ENCODE measurements at places on chromosomes 16 and 17.
A peak's percentile ranks its signal among the peaks of the same experiment; 100 is the strongest.

DNA sequence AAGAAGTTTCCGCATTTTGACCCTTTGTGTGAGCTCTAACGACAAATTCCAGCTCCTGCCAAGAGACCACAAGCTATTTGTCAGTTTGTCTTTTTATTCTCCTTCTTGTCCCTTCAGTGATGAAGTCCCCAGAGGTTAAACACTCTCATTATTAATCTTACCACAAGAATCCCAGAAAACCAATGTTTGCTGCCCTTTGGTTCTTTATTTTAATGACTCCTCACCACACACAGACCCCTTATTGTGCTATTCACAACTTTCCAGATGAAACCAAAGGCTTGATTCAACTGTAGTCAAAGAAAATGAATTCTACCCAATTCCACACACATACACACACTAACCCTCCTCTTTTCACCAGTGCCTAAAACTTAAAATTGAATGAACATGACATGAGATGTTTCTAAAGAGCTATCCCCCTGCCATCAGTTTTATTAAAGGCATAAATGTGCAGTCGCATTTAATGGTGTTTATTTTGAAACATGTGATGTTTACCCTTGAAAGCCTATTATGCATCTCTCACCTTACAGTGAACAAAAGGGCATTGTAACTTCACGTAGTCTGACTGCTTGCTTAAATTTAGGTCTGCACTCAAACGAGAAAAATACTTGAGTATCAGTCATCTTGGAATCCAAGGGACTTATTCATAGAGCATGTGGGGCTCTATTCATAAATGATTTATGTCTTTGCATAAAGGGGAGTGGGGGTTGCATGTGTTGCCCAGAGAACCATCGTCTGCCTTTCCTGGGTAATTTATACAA is 44.1 kb downstream of the PCTP start:
- DNase-seq, result no peak

DNA sequence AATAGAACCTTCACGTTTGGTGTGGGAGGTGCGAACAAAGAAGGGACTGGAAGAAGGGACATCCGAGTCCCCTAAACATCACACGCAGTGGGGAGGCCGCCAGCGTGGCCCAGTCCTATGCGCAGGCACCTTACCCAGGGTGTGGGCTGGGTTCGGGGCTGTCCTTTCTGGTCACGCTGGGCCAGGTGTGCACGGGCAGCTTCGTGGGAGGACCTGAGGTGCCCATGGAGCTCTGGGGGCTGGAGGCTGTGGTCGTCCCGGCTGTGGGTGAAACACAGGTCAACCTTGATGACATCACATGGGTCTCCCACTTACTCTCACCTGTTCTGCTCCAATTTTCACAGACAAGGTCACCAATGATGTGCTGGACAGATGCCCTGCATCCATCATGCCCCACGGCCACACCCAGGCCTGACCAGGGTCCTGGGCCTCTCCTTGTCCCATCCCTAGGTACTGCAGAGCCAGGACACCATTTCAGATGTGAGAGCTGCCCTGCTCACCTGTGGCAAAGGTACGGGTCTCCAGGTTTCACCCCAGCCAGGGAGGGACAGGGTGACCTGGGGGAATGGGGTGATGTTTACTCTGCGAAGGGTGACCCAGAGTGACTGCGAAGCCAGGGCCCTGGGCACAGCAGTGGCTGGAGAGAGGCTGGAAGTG is 3.1 kb downstream of the CD300C start:
- DNase-seq, result no peak

DNA sequence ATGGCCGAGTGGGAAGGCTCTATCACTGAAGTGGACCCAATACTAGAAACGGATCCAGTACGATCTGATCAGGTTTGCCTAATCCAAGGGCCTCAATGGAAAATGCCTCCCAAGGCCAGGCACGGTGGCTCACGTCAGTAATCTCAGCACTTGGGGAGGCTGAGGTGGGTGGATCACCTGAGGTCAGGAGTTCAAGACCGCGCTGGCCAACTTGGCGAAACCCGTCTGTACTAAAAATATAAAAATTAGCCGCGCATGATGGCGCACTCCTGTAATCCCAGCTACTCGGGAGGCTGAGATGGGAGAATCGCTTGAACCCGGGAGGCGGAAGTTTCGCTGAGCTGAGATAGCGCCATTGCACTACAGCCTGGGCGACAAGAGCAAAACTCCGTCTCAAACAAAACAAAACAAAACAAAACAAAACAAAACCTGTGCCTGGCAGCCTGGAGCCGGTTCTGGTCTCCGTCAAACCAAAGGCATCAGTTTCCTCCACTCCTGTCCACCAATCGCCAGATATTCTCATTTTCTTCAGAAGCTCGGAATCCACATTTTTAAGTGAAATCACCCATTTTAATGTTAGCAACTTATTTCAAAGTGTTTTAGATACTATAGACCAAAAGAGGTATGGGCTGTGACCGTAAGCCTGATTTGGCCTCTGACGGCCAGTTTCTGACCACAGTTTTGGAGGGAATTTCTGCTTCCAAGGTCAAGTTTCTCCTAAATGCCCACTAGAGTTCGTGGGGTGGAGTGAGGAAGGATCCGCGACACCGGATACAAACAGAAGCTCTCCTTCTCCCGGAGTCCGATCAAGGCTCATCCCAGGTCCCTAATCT is 664 bp downstream of the NQO1 start:
- no peak for DNase-seq

- DNase-seq, result no peak
These were observed 50.4 kb downstream of the SLFN5 start for GRCh38 chr17:35293151-35293847.

DNA sequence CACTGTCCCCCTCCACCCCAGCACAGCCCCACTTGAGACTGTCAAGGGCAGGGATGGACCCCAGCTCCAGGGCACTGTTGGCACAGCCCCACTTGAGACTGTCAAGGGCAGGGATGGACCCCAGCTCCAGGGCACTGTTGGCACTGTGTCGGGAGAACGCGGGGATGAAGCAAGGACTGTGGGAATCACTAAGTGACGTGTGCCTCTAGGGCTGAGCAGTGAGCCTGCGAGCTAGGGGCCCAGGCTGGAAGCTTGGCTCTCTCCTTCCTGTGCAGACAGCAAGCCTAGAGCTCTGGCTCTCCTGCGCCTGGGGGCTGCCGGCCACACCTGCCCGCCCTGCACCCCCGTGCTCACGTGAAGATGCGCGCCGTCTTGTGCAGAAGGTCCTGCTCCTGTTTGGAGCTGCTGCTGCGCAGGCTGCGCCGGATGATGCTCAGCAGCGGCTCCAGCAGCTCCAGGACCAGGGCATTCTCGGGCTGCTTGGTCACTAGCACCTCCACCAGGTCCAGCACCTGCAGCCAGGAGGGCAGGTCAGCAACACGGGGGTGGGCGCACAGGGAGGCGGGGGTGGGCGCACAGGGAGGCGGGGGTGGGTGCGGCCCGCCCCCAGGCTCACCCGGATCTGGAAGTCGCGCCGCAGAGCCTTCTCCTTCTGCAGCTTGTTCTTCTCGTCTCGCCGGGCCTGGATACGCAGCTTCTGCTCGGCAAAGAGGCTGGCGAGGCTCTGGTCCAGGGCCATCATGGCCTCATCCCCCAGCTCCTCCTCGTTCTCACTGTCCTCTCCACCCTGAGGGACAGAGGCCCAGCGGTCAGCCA is 10.8 kb downstream of the MYBBP1A start:
- no peak for DNase-seq

- DNase-seq, result no peak
These were observed 88.9 kb upstream of the ATF7IP2 start for GRCh38 chr16:10296956-10297340.

DNA sequence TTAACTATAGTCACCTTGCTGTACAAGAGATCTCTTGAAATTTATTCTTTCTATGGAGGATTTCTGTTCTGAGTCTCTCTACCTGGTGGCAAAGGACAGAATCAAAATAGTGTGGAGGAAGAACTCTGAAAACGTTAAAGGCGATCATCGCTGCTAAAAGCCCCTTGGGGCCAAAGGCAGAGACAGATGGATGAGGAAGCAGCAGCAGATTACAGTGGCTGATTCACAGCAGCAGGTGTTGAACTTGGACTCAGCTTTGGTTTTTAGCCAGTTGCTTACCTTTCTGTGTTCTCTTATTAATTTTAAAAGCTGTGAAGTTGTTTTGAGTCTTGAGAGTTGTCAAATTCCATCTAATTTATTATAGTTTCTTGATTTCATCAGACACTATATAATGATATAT is 956.1 kb upstream of the GOT2 start:
- no peak for DNase-seq

GRCh38 chr17:30586818-30587595 is 109.8 kb downstream of the GOSR1 start:
- DNase-seq, result no peak

DNA sequence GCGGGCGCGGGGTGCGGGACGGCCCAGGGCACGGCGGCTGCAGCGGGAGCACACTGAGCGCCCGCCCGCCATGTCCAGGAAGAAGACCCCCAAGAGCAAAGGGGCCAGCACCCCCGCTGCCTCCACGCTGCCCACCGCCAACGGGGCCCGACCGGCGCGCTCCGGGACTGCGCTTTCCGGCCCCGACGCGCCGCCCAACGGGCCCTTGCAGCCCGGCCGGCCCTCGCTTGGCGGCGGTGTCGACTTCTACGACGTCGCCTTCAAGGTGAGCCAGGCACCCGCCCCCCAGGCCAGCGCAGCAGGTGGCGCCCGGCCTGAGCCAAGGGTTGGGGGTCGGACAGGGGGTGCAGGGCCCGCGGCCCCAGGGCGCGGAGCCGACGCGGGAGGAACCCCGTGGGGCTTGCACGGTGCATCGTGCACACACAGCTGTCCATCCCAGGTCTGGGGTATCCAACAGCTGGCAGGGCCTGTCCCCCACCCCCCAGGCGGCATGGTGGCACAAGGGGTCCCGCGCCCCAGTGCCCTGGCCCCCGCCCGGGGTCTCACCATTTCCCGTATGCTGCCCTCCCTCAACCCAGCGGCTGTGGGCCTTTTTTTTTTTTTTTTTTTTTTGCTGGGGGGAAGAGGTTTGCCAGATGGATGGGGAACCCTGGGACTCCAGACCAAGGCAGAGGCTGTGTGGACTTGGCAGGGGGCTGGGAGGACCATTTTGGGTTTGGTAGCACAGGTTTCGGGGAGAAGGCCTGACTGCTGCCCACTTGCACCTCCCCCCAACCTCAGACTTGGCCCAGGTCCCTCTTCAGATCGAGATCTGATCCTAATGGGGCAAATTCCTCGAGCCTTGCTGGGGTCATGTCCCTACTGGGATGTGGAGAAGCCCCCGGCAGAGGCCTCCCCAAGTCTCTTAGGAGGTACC is 547 bp downstream of the RAB26 start:
- peak; percentile 25 for DNase-seq

DNA sequence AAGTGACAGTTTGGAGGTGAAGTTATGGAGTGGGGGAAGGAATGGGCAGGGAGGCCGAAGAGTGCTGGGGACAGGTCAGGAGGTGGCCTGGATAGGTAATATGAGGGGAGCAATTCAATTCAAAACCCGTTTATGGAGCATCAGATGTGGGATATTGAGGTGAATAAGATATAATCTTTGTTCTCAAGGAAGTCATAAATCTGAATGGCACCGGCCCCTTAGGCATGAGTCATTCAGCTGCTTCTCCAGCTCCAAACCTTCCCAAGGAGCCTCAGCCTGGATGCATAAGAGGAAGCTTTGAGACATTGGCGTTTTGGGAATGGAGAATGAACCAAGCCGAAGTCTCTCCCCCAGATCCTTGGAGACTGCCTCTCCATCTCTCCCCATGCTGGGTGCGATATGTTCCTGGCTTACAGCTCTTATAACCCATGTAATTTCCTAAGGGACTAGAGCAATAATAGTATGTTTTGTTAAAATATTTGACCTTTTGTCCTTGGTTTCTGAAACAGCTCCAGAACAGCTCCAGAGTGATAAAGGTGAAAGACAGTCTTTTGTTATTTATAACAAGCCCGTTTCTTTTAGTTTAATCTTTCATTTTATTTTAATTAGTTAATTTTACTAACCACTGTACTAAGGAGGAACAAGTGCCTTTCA is 1.7 kb downstream of the TUBG2 start:
- no peak for DNase-seq

GRCh38 chr17:7019367-7019766 is 3.5 kb upstream of the BCL6B start:
- no peak for DNase-seq

DNA sequence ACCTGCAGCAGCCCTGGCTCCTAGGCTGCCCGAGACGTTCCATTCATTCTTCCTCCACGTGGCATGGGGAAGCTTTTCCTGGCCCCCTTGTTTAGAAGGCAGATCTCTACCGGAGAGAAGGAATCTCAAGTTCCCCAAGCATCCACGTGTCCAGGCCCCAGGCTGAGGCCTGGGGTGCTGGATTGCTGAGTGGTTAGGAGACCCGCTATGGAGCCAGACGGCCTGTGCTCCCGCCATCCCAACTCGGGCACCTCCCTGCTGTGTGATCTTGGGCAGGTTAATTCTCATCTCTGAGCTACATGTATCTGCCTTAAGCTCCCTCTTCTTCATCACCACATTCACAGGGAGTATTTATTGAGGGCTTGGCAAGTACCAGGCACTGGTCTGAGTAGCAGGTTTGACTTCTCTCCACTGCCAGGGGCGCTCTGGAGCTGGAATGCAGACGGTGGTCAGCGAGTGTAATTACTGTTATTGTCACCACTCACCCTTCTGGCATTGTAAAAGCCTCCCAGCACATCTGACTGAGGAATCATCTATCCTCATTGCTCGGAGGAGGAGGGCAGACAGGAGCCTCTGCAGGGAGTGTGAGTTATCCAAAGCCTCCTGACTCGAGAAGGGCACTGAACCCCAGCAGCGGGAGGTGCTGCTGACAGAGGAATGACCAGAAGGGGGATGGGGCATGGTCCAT is 1.1 kb upstream of the ADGRG1 start:
- no peak for DNase-seq

- DNase-seq, result no peak
These were observed 285.8 kb downstream of the NPIPA8 start for GRCh38 chr16:18050777-18051176.

GRCh38 chr16:64648282-64648681 is 473.6 kb downstream of the CDH11 start:
- no peak for DNase-seq

- DNase-seq, result no peak
These were observed 5.4 kb downstream of the CD300LB start for GRCh38 chr17:74525781-74526288.

DNA sequence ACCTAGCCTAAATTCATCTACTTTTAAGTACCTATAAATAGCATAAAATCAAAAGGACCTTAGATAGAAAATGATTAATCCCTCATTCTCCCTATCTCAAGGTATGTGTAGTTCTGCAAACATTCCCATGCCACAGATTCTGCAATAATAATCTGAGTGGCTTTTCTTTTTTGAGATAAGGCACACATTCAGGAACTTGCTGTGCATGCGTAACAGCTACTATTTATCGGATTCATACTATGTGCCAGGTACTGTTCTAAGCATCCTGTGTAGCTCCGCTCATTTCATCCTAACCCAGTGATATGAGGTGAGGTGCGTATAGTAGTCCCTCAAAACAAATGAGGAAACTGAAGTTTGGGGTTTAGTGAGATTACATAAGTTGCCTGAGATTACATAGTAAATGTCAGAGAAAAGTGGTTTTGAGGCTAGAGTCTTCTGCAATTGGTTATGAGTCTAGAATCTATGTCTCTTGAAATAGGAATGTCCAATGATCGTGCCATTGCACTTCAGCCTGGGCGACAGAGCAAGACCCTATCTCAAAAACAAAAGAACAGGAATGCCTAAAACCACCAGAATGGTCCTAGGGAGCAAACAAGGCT is 2.0 kb upstream of the ZNF263 start:
- no peak for DNase-seq

GRCh38 chr17:77886387-77886728 is 72.1 kb upstream of the TNRC6C start:
- DNase-seq, result no peak
